ENCODE measurements at places on chromosomes 6 and 20. TPM values are rescaled to one million over a fixed set of nuclear protein-coding genes. Genes with fewer than 3 reads are reported as not detected.

The SLC35D3 gene
- total RNA-seq = 0.56 TPM

DNA sequence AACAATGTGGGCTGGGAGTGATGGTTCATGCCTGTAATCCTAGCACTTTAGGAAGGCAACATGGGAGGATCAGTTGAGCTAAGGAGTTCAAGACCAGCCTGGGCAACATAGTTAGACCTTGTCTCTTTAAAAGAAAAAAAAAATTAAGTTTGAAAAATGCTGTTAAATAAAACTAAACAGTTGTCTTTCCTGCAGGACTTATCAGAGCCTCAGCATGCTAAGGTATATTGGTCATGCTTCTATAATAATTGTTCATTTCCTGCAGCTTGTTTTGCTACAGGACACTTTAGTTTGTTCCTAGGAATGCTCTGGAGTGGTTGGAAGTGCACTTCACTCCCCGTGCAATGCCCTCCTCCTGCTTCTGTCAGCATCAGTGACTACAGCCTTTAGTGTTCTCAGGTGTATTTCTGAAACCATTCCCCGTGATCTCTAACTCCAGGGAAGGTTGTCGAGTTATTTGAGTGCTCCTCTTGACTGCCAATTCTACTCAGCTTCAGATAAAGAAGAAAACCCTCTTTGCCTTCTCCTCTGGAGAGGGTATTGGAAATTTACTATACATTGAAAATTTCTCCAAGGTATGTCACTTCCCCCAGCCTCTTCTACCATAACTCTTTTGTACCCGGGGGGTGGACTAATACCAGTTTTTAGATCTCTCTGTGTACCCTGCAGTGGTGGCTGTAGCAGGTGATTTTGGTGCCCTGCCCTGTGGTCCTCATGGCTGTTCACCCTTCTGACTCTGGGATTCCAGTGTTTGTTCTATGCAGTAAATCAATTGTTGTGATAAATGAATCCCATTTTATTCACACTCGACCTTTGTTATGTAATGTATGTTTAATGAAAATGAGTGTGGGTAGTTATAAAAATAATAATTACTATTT is 33.8 kb downstream of the NHLRC1 start:
- no peaks in the 10 kb centered on the region for H3K36me3 ChIP-seq
- no peak for DNase-seq
- H3K4me1 ChIP-seq = no peaks in the 10 kb centered on the region
- H3K4me3 ChIP-seq = no peak overlapping the region

DNA sequence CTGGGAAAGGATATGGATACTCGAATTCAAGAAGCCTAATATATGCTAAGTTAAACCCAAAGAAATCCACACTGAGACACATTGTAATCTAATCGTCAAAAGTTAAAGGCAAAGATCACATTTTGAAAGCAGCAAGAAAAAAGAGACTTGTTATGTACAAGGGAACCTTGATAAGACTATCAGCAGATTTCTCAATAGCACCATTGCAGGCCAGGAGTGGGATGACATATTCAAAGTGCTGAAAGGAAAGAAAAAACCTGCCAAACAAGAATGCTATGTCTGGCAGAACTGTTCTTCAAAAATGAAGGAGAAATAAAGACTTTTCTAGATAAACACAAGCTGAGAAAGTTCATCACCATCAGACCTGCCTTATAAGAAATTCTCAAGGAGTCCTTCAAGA is 75.2 kb downstream of the COL21A1 start:
- no peaks in the 10 kb centered on the region for H3K27me3 ChIP-seq
- H3K27ac ChIP-seq = no peak overlapping the region
- no peak overlapping the region for H3K4me3 ChIP-seq
- H3K36me3 ChIP-seq = no peaks in the 10 kb centered on the region

GRCh38 chr6:35583893-35584688 is 71.4 kb upstream of the TULP1 start:
- H3K4me1 ChIP-seq = peaks cover 2% of the 10 kb centered on the region
- H3K4me3 ChIP-seq = no peak overlapping the region
- H3K27me3 ChIP-seq = no peaks in the 10 kb centered on the region
- peaks cover 3% of the 10 kb centered on the region for H3K36me3 ChIP-seq

GRCh38 chr6:134810402-134810801 is 139.5 kb downstream of the ALDH8A1 start:
- no peaks in the 10 kb centered on the region for H3K27me3 ChIP-seq
- no peak for DNase-seq
- H3K4me3 ChIP-seq = no peak overlapping the region

- no peaks in the 10 kb centered on the region for H3K36me3 ChIP-seq
- H3K27me3 ChIP-seq = no peaks in the 10 kb centered on the region
- DNase-seq = no peak
- peaks cover 6% of the 10 kb centered on the region for H3K4me1 ChIP-seq
- H3K4me3 ChIP-seq = no peak overlapping the region
- H3K27ac ChIP-seq = no peak overlapping the region
Observed at GRCh38 chr6:157398151-157398550, 17.2 kb downstream of the ZDHHC14 start.

GRCh38 chr20:6868861-6869260 is 101.4 kb downstream of the BMP2 start:
- H3K4me3 ChIP-seq = no peak overlapping the region
- H3K27me3 ChIP-seq = peaks cover 10% of the 10 kb centered on the region
- H3K4me1 ChIP-seq = no peaks in the 10 kb centered on the region

DNA sequence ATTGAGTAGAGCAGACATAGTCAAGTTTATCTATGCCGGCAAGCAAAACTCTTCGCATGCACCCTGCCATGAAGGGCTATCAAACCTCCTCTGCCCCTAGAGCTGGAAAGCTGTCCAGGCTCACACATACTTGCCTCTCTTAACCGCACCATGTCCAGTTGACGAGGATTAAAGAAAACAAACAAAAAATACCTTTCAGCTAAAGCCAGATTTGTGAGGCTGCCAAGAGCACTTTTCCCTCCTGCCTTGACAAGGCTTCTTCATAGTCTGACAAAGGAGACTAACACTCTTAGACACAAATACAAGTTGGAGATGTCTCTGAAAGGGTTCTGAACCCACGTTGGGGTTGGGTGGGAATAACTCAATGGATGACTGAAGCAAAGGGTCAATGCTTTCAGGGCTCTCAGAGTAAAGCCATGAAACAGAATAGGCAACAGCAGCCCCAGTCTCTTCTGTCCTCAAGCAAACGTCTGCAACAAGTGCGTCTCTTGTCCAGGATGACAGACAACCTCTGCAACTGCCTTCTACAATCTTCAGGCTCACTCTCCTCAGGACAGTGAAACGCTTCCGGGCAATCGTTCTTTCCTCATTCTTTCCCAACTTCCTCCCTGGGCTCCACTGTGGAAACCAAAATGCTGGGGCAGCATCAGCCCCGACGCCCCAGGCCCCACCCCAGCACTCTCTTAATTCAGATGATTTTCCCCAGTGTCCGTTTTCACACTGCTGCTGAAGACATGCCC is 57.8 kb downstream of the AGPAT4 start:
- no peak overlapping the region for H3K4me3 ChIP-seq
- no peaks in the 10 kb centered on the region for H3K36me3 ChIP-seq
- H3K27me3 ChIP-seq = no peaks in the 10 kb centered on the region
- H3K27ac ChIP-seq = no peak overlapping the region

DNA sequence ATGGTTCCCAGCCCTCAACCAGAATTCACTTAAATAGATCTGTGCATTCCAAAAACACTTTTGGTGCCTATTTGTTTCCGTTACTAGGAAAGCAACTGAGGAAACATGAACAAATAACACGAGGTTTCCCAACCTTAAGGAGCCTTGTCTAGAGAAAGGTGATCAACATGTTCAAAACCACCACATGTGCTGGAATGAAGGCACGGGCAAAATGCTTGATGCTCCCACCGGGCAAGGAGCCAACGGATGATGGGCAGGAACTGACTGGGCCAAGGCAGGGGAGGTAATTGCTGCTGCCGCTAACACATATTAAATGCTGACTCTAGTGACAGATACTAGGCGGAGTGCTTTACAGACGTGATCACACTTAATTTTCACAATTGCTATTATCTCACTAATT is 2.5 kb downstream of the MYLK4 start:
- no peaks in the 10 kb centered on the region for H3K27me3 ChIP-seq
- H3K27ac ChIP-seq = no peak overlapping the region
- H3K36me3 ChIP-seq = no peaks in the 10 kb centered on the region
- DNase-seq = no peak
- H3K4me3 ChIP-seq = no peak overlapping the region

The TPX2 gene
- 1.3 TPM for total RNA-seq

GRCh38 chr6:22642254-22642653 is 72.9 kb downstream of the HDGFL1 start:
- no peak for DNase-seq
- H3K27ac ChIP-seq = no peak overlapping the region
- H3K36me3 ChIP-seq = no peaks in the 10 kb centered on the region
- H3K4me3 ChIP-seq = no peak overlapping the region

The SPTLC3 gene
- total RNA-seq = 40.9 TPM

The ULBP1 gene
- total RNA-seq = 0.05 TPM

GRCh38 chr20:31863296-31864085 is 6.8 kb downstream of the DUSP15 start:
- no peak overlapping the region for H3K4me3 ChIP-seq
- no peak for DNase-seq
- no peaks in the 10 kb centered on the region for H3K27me3 ChIP-seq
- peaks cover 7% of the 10 kb centered on the region for H3K4me1 ChIP-seq

The PAX1 gene
- total RNA-seq = not detected

Data from liver (tissue), 10 donors.